SK-N-DZ (cell line): ENCODE measurements at places on chromosomes 11 and 22.

DNA sequence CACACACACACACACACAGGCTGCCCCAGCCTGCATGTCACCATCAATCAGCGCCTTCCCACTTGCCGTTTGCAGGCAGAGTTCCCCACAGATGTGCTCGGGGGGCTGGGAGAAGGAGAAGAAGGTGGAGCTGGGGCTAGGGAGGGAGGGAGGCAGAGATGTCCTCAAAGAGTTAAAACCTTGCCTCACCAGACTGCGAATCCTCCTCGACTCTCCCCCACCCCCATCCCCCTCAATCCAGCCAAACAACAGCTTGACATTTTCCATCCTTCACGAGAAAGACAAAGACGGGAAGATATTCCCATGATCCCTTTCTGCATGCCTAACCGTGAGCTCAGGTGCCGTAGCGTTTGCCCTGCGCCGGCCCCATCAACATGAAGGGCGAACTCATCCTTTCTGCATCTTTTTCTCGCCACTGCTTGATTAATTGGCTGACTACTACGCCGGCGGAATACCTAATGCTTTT, 365.5 kb downstream of the MIAT start:
- DNase-seq: no peak

- DNase-seq: no peak
These were observed 14.9 kb downstream of the USP47 start for GRCh38 chr11:11856638-11857037.

- no peak for DNase-seq
These were observed 33.4 kb downstream of the PPARA start for GRCh38 chr22:46183733-46184132.

DNA sequence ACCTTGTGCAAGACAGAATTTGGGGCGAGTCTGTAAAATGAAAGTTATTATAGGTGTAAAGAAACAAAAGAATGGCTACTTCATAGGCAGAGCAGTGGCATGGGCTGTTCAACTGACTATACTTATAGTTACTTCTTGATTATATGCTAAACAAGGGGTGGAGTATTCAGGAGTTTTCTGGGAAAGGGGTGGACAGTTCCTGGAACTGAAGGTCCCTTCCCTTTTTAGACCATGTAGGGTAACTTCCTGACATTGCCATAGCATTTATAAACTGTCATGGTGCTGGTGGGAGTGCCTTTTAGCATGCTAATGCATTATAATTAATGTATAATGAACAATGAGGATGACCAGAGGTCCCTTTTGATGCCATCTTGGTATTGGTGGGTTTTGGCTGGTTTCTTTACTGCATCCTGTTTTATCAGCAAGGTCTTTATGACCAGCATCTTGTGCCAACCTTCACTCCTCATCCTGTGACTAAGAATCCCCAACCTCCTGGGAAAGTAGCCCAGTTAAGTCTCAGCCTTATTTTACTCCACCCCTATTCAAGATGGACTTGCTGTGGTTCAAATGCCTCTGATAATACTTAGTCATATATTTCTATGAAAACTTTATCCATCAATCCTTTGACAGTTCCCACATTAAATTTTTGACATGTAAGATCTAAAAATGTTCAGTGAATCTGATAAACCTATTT, 118.6 kb downstream of the ARHGAP42 start:
- no peak for DNase-seq

GRCh38 chr11:24705474-24705873, 208.6 kb downstream of the LUZP2 start:
- DNase-seq: no peak

DNA sequence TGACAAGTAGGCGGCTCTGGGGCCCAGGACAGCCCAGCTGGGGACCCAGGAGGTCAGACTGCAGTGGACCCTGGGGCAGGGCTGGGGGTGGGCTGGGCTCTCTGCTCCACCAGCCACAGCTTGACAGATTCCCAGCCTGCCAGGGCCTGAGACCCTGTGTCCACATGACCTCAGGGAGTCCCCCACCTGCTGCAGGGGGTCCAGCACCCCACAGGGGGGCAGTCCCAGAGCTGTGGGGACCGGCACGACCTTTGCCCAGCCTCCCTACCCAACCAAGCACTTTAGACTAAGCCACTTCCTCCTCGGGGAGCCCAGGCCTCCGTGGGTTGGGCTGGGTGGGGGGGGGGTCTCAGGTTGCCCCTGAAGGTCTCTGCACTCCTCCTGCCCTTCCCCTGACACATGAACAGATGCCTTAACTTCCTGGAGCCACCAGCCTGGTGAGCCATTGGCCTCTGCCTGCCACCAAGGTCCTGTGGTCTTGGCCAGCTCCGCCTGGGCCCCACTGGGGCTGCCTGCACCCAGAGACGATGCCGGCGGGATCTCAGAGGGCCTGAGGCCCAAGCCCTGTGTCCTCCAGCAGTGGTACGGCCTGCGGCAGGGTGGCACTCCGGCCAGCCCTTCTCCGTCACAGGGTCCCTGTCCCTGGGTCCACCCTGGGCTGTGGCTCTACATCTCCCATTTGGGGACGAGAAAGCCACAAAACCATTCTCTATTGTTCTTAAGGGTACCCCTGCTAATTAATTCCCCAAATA, 3.4 kb downstream of the CCDC188 start:
- DNase-seq: no peak

GRCh38 chr11:36074941-36075431, 131.1 kb downstream of the LDLRAD3 start:
- DNase-seq: no peak

DNA sequence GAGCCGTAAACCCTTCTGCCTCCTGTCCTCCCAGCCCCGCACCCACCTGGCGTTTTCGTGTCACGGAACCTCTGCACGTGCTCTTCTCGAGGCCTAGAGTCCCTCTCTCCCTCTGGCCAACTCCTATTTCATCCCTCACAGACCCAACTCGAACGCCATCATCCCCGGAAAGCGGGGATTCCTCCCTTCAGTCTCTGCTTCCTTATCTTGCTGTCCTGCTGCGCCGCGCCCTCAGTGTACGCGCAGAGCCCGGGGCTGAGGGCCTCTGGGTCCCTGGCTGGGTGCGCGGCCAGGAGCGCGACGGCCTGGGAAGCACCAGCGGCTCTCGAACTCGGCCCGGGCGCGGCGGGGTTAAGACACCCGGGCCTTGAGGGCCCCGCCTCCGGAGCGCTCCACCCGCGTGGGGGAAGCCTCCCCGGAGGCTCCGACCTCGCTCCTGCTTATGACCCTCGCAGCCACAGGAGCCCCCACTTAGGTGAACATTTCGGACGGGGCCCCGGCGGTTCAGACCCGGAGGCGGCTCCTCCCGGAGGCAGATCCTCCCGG, 398 bp upstream of the ATG16L2 start:
- peak; percentile 88 for DNase-seq

GRCh38 chr11:88300888-88301487, 36.5 kb downstream of the CTSC start:
- no peak for DNase-seq

GRCh38 chr22:45187891-45188290, 24.2 kb downstream of the NUP50 start:
- DNase-seq: no peak

GRCh38 chr11:134585666-134586610, 173.9 kb upstream of the B3GAT1 start:
- no peak for DNase-seq

DNA sequence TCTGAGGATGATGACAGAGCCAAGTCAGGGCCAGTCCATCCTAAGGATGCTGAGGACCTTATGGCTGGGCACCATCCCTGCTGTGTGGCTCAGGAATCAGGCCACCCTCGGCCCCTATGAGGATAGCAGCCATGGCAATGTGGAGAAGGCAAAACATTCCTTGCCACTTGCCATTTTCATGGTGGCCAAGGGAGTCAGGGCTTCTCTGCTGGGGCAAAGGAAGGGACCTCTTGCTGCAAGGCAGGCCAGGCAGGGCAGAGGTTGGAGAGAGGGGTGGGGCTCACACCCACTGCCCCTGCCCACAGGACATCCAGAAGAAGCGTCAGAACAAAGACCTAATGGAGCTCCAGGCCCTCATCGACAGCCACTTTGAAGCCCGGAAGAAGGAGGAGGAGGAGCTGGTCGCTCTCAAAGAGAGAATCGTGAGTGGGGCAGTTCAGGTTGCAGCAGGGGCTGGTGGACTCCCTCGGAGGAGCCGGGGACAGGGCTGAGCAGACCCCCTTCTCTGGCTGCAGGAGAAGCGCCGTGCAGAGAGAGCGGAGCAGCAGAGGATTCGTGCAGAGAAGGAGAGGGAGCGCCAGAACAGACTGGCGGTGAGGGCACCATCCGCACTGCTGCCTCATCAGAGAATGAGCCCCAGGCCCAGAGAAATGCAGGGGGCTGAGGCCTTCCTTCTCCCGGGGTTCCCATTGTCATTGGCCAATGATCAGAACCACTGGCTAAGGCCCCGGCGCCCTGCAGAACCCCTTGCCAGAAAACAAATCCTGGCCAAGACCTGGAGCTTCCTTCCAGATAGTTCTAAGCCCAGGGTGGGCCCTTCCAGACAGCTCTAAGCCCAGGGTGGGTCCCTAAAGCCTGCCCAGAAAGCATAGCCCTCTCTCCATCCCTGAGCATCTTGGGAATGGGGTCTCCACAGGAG, 13.5 kb upstream of the MRPL23 start:
- DNase-seq: no peak

DNA sequence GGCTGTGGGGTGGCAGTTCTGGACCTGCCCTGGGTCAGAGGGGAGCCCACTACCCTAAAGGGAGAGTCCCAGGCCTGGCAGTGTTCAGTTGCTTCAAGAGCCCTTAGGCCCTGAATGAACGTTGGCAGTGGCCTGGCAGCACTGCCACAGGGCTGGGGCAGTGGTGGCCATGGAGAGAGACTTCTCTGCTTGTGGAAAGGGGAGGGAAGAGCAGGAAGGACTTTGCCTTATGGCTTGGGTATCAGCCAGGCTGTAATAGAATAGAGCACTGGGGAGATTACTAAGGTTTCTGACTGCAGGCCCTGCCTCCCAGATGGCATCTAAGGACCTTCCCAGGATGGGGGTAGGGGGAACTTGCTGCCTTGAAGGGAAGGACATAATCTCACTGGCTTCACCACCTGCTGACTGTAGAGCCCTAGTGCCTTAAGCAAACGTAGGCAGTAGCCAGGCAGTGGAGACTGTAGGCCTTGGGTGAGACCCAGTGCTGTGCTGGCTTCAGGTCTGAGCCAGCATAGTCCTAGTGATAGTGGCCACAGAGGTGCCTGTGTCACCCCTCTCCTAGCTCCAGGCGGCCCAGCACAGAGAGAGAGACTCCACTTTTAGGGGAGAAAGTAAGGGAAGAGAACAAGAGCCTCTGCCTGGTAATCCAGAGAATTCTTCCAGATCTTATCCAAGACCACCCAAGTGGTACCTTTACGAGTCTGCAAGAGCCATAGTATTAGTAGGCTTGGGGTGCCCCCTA, 27.6 kb downstream of the PLA2G6 start:
- no peak for DNase-seq
